NCI-H187 treated with DMSO at 0.1 percent for 48 hours (cell line): ENCODE measurements at places on chromosomes 12 and 14.

- no peak for DNase-seq
Measured at GRCh38 chr14:93959239-93960107, 16.9 kb downstream of the ASB2 start.

DNA sequence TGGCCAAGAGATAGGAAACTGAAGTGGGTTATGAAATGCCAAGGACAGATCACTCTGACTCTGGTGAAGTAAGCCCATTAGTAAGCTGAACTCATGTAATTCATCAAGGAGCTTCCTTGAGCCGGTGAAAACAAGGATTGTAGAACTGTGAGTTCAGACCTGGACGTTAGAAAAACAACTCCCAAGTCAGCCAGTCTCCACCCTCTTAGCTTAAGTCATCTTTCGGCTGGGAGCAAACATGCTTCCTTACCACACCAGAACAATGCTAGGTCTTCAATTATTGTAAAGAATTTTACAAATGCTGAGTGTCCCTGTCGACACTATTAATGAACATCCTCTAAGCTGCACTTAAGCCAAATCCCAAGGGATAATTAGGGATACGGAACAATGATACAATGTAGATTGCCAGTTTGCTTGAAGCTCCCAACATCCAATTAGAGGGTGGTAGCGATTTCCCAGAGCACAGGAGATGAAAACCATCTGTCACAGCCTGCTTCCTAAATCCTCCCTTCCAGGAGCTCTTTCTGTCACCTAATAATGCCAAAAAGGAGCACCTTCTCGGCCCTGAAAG is 45.7 kb upstream of the VASH1 start:
- no peak for DNase-seq

- no peak for DNase-seq
Measured at GRCh38 chr12:121240484-121241101, 30.7 kb downstream of the P2RX4 start.

DNA sequence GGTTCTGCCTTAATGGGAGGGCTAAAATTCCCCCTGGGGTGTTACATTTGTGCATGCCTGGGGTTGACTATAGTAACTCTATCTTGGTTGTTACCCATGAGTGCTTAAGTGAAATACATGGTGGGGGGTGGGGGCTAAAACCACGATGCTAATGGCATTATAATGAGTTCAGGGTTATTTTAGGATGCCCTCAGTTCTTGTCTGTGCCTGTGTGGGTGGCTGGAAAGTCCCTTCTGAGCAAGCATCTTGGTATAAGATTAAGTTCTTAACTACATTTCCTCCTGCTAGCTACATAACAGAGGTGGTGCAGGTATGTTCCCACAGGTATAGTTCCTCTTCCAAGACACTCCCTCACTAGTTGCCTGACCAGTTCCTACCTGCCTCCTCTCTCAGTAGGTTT is 822.3 kb downstream of the LRFN5 start:
- no peak for DNase-seq

DNA sequence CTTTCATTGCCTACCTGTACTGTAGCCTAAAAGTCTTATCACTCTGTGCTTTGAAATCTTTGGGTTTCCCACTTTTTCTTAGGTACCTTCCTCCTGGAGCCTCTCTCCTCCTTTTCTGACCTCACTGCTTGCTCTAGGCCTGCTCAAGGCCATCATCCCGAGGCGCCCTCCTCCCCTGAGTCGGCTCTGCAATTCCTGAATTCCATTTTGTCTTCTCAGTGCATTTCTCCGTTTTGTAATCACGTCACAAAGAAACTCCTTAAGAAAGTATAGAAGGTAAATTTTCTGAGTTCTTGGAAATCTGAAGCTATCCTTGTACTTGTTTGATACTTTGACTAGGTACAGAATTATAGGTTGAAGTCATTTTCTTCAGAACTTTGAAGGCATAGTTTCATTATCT is 25.2 kb downstream of the ZC3H14 start:
- DNase-seq: no peak
